ENCODE measurements at places on chromosomes 6 and 20.
A peak's percentile ranks its signal among the peaks of the same experiment; 100 is the strongest.

DNA sequence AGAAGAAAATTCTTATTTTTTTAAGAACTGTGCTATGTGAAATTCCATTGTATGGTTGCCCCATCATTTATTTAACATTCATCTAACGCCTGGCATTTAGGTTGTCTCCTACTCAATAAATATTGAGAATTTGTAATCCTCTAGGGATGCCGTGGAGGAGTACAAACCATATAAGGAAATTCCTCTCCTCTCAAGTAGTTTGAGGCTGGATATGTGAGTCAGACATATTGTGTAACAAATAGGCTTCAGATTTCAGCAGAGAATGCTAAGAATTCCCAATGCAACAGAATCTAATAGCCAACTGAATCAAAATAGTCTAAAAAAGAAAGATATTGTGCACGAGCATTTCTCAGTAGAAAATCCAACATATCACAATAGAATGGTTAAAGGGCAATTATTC, 174.7 kb downstream of the OTOR start:
- no peak for DNase-seq

DNA sequence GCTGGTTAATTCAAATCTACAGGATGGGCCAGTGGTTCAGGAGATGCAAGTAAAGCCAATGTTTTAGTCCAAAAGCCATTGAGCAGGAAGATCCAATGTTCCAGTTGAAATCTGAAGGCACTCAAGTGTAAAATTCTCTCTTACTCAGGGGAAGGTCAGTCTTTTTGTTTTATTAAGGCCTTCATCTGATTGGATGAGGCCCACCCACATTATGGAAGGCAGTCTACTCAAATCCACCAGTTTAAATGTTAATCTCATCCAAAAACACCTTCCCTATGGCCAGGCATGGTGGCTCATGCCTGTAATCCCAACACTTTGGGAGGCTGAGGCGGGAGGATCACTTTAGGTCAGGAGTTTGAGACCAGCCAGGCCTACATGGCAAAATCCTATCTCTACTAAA, 31.3 kb upstream of the BEND6 start:
- DNase-seq = no peak

GRCh38 chr6:137968901-137969300, 101.8 kb downstream of the TNFAIP3 start:
- DNase-seq = no peak

GRCh38 chr6:56851074-56851473, 103.8 kb upstream of the BEND6 start:
- DNase-seq = no peak

DNA sequence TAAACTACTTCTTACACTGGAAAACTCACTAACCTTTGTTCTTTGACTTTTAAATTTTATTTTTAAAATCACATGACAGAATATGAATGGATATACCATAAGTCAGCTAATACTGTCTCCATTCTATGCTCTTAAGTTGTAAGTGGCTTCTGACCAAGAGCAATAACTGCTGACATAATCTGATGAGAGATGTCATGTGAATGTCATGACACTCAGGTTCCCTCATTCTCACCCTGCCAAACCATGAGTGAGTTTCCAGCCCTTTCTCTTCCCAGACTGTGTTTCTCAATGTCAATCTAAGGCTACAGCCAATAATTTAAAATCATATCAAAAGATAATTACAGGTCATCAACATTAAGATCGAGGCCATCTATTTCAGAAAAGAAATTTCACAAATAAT, 39.7 kb downstream of the KIF16B start:
- DNase-seq = no peak

DNA sequence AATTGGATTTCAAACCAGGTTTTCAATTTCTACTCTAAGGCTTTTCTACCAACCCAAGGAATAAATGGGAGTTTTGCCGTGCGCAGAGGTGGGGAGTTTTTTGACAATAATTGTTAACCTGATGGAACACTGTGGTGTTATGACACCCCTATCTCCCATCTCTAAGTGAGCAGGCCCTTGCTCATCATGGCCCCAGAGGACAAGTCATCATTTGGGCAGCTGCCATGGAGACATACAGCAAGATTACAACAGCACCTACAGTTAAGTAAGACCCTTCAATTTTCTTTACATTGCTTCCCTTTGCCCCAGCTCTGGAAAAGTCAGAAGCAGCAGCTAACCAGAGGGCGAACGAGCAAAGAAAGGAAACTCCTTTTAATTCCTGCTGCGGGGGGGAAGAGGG, 54.3 kb downstream of the ADGRF5 start:
- DNase-seq = no peak

GRCh38 chr6:144702781-144703180, 417.6 kb downstream of the UTRN start:
- no peak for DNase-seq

DNA sequence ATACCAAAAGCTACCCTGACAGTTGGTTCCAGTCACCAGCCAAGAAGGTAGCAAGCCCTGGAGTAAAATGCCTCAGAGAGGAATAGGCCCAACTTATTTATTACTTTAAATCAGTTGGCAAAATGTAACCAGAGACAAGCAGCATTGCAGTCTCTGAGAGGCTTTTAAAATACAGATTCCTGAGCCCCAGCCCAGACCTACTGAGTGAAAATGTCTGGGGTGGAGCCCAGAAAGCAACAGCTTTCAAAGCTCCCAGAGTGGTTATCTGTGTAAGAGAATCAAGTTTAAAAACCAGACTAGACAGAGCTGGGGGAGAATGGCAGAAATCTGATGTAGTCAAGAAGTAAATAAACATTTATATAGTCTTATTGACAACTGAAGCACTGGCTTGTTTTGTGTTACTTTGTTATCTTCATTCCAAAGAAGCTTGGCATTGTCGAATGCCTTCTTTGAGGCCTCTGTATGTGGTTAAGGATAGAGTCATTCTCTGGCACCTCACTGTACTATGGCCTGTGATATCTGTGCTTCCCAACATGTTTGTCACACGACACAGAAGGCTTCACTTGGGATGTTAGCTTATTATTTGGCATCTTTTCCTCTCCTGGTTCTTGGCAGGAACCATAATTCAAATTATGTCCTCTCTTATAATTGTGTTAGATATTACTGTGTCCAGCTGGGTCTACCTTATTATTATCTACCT, 313.5 kb downstream of the SLC35F1 start:
- no peak for DNase-seq

GRCh38 chr6:31920811-31921210, 6.7 kb upstream of the C2 start:
- DNase-seq = no peak

GRCh38 chr20:46312945-46313861, 4.9 kb upstream of the CDH22 start:
- DNase-seq = no peak

DNA sequence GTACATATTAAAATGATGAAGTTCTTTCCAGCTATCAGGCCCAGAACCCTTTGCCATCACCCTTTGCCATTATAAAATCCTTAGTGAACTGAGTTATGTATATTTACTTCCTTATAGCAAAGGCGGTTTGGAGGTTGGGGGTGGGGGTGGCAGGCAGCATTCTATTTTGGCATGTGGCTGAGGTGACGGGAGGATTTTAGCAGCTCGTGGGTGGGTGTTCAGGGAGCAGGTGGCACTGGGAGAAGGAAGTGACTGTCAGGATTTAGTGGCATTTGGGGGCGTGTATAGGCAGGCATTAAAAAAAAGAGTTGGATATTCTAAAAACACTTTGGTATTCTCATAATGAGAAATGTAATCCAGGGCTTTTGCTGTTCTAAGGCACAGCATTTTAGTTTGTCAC, 150.7 kb downstream of the RIMS1 start:
- DNase-seq = no peak

GRCh38 chr6:135008072-135008940, 46.3 kb downstream of the HBS1L start:
- no peak for DNase-seq

DNA sequence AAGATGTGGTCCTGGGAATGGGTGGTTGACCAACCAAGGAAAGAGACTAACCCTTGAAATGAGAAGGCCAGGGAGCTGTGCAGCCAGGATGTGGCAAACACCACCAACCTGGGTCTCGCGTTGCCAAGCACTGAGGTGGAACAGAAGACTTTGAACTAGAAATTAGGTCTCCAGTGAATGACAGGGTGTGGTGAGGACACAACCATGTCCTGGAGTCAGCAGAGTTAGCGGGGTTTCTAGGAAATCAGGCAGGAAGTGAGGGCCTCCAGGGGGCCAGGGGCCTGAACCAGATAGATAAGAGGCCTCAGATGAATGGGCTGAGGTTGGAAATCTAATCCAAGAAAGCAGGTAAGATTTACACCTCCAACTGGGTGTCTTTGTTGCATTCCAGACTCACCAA, 353.3 kb upstream of the ARID1B start:
- peak; percentile 28 for DNase-seq

DNA sequence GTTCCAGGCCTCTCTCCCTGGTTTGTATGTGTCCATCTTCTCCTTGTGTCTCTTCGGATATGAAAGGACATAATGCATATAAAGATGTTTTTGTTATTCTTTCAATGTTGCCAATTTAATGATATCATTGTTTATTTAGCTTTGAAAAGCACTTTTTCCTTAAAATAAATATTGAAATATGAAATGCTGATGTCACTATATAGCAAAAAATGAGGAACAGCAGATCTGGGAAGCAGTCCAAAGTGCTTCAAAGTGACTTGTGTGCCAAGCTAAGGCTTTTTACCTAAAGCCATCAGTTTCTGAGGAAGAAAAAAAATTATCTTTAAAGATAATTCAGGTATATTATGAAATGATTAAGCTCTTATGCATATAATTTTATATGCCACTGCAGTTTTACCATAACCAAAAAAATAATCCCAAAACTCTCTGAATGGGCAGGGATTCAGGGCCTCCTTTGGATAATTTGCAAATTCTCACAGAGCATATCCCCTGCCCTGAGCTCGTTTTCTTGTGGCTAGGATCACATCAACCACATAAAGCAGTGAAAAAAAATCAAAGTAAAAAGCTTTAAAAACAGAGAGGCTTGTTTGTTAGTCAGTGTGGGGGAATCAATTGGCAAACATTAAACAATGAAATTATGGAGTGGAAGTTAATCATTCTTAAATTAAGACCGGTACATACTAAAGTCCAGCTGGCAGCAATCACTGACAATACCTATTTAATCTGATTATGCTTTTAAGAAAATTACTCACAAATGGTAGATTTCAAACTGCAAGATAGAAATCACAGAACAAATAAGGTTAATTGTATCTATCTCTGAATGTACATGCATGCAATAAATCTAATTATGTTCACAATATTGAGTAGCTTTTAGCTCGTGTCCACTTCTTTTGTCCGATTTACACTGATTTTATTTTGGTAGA, 1027.9 kb upstream of the ADGRB3 start:
- no peak for DNase-seq

DNA sequence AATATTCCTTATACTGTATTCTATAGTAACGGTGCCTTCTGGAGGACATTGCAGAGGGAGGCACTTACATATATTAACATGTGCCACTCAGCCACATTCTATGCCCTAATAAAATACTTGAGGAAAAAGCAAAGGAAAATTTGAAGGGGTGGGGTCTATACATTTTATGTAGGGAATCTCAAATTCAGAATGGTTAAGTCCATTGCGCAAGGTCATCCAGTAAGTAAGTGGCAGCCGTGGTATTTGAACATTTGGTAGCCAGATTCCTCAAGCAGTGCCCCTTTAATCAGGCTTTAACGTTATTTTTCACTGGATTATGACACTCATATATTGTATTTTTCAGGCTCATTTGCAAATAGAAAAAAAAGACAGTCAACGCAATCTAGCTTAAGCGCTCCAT, 738.3 kb downstream of the DOK5 start:
- DNase-seq = no peak

- DNase-seq = no peak
Measured at GRCh38 chr6:100622907-100623692, 158.4 kb upstream of the SIM1 start.

DNA sequence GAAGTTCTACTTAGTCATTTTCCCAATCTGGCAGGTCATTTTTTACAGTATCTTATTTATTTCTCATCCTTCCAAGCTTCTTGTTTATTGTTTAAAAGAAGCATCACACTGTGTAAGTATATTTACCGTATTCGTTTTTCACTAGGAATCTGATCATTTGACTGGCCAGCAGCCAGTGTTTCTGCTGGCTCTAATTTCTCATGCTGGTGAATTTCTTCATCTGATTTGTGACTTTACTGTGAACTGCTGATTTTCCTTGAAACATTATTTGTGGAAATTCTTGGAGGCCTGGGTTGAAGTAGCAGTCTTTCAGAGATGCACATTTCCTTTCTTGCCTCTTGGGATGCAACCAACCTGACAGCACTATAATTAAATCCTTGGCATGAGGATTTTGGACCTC, 65.9 kb downstream of the PREP start:
- no peak for DNase-seq

DNA sequence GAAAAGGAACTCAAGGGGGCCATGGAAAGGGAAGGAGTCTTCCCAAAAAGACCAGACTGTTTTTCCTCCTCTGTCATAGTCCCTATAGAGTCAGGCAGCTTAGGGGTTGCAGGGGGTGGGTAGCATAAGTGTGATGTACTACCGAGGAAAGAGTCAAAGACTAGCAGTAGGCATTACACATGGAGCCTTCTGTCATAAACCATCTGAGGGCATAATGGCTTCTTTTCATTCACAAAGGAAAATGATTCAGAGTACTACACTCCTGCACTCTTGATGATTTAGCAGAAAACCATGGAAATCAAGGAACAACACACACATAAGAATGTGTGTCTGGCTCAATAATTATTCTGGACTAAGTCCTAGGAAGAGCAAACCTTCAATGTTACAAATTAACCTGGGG, 14.9 kb downstream of the PLN start:
- DNase-seq = no peak

- DNase-seq = no peak
Measured at GRCh38 chr6:152977556-152977955, 5.3 kb downstream of the FBXO5 start.

DNA sequence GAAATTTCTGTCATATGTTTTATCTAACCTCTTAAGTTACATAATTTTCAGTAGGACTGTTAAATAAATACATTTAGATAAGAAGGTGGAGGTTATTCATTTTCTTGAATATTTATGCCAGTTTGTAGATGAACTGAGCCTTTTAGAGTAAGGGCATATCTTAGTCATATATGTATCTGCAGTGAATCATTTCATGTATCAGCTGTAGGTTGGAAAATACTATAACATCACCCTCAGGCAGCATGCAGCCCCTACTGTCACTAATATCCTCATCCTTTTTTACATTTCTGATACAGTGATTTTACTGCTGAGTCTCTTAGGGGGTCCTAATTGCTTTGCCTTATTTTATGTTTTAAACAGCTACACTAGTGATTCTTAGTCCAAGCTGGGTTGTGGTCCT, 19.5 kb upstream of the SUMO4 start:
- DNase-seq = no peak

DNA sequence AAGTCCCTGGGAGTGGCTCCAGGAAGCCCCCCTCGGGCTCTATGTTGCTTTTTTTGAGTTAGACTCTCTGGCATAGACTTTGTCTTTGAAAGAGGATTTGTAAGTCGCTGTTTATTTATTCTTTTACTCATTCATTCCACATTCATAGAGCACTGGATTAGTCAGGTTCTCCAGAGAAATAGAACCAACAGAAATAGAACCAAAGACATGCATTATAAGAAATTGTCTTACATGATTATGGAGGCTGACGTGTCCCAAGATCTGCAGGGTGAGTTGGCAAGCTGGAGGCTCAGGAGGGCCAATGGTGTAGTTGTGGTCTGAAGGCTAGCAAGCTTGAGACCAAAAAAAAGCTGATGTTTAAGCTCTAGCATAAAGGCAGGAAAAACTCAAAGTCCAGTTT, 98.3 kb upstream of the CHD6 start:
- DNase-seq = no peak

Measured in CD4-positive, alpha-beta T cell treated with Interleukin-4 for 1 hour (primary cell).